Activated CD4-positive, CD25-positive, alpha-beta regulatory T cell (primary cell): ENCODE measurements at places on chromosomes 12 and 14.

GRCh38 chr12:101087920-101088319 lies 122.1 kb downstream of the SLC5A8 start:
- no peak for DNase-seq

DNA sequence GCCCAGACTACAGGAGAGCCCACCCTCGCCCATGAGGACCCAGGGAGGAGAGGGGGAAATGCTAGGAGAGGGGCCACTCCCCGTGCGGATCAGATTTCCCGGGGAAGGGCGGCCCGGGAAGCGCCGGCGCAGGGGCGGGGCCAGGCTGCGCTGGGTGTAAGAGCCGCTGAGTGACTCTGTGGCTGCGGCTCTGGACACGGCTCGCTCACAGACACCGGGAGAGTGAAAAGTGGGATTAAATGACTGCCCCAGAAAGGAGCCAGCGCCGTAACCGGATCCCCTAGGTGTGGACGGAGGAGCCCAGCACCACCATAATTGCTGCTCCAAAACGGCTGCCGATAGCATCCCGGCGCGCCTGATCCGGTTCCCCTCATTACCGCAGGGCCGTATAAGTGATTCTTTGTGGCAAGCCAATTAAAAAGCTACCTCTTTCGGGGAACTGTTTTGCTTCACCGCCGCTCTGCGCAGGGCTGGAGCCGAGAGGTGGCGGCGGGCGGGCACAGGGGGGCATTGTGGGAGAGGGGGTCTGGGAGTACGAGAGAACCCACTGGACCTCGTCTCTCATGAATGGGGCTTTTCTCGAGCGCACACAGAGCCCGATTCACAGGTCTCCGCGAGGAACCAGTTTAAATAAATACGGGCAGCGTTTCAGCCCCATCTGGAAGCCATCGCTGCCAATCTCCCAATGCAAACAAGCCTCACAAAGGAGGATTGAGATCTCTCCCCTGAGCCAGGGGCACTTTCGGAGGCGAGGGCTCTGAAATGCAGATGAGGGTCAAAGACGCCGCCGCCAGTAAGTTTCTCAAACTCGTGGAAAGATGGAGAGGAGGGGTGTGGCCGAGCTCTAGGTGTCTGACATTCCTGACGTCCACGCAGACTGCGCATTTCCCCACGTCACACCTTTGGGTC lies 2.5 kb downstream of the COL2A1 start:
- no peak for DNase-seq

GRCh38 chr14:85566603-85567002 lies 36.7 kb downstream of the FLRT2 start:
- no peak for DNase-seq

DNA sequence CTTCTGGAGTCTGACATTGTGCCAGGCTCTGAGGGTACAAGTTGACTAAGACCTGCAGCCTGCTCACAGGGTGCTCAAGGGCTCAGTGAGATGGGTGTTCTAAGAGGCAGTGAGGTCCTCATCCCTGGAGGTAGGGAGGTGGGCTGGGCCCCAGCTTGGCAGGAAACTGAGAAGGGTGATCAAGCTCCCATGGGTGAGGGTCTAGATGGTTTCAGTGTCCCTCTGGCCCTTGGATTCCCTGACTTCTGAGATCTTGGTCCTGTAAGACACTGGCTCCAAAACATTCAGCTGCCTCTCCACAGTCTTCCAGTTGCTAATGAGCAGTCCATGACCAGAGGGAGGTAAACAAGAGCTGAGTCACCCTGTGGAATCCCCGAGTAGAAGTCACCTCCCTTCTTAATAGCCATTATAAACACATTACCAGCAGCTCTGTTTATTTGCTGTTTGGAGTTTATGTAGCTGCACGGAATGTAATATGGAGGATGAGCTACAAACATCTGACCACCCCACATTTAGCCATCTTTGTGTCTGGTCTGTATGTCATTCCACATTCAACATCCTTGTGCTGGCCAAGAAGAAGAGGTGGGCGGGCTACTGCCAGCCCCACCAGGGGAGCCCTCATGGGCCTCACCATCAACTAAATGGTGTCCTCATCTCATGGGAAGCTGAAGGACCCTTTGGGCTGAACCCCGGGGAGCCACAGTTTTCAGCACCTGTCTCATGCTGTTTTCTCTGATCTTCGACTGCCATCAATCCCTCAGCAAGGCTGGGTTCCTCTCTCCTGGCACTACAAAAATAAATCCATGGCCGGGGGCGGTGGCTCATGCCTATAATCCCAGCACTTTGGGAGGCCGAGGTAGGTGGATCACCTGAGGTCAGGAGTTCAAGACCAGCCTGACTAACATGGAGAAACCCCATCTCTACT lies 37.2 kb upstream of the BDKRB2 start:
- no peak for DNase-seq

GRCh38 chr14:52259434-52259833 lies 8.1 kb upstream of the PTGDR start:
- no peak for DNase-seq

DNA sequence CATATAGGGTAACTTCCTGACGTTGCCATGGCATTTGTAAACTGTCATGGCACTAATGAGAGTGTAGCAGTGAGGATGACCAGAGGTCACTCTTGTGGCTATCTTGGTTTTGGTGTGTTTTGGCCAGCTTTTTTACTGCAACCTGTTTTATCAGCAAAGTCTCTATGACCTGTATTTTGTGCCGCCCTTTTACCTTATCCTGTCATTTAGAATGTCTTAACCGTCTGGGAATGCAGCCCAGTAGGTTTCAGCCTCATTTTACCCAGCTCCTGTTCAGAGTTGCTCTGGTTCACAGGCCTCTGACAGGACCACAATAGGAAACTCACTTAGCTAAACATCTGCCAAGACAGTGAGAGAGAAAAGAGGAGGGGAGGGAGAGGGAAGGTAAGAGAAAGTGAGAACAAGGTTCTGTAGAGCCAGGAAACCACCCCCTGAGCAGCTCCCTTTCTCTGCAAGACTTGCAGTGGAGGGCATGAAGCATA lies 64.8 kb upstream of the PLEKHG3 start:
- DNase-seq: no peak

GRCh38 chr14:68426661-68427549 lies 366.0 kb downstream of the ZFP36L1 start:
- DNase-seq: no peak

DNA sequence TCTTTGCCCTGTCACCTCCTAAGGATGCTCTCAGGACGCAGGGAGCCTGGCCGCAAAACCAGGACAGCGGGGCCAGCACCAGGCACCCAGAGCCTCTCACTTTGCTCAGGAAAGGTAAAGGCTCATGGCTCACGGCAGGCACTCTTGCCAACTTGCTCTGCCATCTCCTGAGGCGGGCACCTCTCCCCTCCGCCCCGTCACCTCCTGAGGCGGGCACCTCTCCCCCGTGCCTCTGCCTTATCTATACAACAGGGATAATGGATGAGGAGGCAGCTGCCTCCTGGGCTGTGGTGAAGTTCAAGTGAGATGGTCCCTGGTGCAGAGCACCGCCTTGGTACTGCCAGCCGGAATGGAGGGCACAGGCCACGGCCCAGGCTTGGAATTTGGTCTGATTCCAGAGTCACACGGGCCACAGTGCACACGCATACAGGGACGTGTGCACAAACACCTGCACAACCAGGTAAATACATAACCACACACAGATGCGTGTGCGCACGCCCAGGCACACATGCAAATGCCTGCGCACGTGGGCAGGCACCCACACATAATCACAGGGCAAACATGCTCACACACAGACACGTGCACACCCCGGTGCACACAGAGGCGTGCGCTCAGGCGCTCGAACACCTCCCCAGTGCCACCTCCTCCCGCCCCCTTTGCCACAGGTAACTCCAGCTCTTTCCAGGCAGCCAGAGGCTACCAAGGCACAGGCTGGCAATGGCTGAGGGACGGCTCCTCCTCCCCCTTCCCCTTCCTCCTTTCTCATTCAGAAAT lies 11.6 kb downstream of the DEGS2 start:
- no peak for DNase-seq

GRCh38 chr14:95425369-95426115 lies 90.9 kb downstream of the SYNE3 start:
- DNase-seq: no peak

GRCh38 chr12:126734710-126735109 lies 1532.3 kb upstream of the TMEM132C start:
- no peak for DNase-seq
